ENCODE measurements at places on chromosomes 7 and 10. TPM values are rescaled to one million over a fixed set of nuclear protein-coding genes. Genes with fewer than 3 reads are reported as not detected.

GRCh38 chr10:17873946-17874345 is 64.8 kb downstream of the MRC1 start:
- H3K27me3 ChIP-seq: no peaks in the 10 kb centered on the region
- H3K4me1 ChIP-seq: peaks cover 2% of the 10 kb centered on the region
- no peak for DNase-seq

GRCh38 chr10:119539359-119539825 is 3.1 kb downstream of the RGS10 start:
- no peak overlapping the region for H3K27ac ChIP-seq
- peaks cover 18% of the 10 kb centered on the region for H3K4me1 ChIP-seq
- H3K27me3 ChIP-seq: no peaks in the 10 kb centered on the region
- H3K36me3 ChIP-seq: no peaks in the 10 kb centered on the region
- no peak overlapping the region for H3K4me3 ChIP-seq

DNA sequence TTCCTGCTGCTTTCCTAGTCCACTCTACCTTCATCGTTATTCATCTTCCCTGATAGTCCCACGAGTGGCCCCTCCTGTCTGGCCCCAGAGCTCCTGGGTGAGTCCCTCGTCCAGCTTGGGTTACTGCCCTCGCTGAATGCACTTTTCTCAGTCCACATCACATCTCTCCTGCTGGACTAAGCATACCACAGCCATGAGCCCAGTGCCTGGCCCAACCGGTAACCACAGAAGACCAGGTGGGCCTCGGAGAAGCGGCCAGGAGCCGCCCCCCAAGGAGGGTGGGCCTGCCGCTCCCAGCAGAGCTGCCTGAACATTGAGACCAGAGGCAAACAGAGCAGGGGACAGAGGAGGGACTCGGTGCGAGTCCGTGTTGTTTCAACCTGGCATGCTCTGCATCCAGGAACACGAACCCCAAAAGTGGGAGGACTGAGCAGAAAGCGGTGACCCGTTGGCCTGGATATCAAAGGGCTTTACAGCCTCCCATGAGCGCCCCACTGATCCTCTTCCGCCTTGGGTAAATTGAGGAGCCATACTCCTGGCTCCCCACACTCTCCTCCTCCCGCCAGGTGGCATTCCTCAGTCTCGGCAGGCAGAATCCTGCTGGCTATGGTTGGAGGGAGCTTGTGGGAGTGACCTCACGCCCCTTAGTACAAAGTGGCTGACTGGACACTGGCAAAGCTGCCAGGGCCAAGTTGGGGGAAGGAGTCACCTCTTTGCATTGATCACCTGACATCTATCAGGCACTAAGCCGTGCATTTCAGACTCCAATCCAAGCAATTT is 13.3 kb downstream of the TMEM72 start:
- DNase-seq: no peak
- H3K27me3 ChIP-seq: no peaks in the 10 kb centered on the region
- no peak overlapping the region for H3K4me3 ChIP-seq

DNA sequence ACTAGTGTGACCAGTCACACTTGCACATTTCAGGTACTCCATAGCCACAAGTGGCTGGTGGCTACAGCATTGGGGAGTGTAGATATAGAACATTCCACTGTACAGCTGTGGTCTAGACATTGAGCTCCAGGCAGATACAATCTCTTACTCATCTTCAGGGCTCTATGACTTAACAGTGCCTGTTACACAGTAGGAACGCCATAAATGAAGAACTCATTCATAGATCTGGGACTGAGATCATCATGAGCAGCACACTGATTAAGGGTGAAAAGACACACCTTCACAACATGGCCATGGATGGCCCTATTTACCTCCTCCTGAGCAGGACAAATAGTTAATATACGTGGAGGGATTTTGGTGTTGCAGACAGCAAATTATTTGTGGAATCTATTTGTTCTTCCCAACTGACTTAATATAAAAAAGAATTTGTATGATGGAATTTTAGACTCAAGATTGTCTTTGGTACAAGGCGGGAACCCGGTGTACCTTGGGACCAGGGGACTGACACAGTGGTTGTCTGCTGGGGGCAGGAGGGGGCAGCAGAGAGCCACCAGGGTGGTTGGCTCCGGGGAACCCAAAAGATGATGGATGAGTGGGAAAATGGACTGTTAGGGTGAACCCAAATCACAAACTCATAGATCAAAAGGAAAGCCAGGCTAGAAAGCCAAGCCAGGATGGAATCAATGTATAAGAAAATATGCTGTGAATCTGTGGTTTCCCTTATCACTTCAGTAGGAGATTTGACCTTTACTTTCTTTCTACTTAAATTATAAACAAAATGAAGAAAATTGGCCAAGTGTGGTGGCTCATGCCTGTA is 24.3 kb upstream of the CPA2 start:
- H3K27me3 ChIP-seq: peaks cover 7% of the 10 kb centered on the region
- peak; percentile 6 for DNase-seq
- no peaks in the 10 kb centered on the region for H3K4me1 ChIP-seq
- no peak overlapping the region for H3K4me3 ChIP-seq

The CUEDC2 gene
- polyA plus RNA-seq: 65.3 TPM

- H3K4me3 ChIP-seq: no peak overlapping the region
- H3K27ac ChIP-seq: no peak overlapping the region
- peaks cover 2% of the 10 kb centered on the region for H3K27me3 ChIP-seq
- DNase-seq: no peak
- H3K36me3 ChIP-seq: peaks cover 32% of the 10 kb centered on the region
- no peaks in the 10 kb centered on the region for H3K4me1 ChIP-seq
Measured at GRCh38 chr7:92010215-92010614, 69.6 kb downstream of the AKAP9 start.

All from immature natural killer cell (primary cell).